ENCODE measurements at places on chromosomes 16 and 17.
A peak's percentile ranks its signal among the peaks of the same experiment; 100 is the strongest.

GRCh38 chr17:78965491-78965924 lies 14.2 kb downstream of the LGALS3BP start:
- DNase-seq: no peak

DNA sequence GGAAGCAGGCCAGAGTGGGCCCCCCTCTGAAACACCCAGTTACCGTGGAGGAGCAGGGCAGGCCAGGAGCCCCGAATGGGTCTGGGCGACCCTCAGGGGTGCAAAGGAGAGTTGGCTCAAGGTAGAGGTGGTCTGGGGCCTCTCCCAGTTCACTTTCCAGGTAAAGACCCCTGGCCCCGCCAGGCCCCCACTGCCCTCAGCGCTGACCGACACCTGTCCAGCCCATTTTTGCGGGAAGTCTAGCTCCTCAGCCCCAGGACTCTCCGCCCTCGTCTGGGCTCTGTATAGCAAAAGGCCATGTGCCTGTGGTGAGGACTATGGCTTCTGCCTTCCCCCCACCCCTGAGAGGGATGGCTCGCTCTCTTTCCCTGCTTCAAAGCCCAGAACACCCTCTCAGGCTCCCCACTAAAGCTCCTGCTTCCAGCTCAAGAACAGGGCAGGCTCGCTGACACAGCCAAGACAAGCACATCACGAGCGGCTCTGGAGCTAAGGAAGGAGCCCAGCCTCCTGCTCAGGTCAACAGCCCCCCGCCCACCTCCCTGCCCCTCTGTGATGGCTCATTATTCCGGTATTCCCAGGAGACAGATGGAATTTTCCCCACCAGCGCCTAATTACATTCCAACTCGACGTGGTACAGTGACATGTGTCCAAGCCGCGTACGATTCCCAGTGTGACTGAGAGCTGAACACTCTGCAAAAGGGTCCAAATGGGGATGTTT lies 59.4 kb downstream of the RTN4RL1 start:
- DNase-seq: no peak

DNA sequence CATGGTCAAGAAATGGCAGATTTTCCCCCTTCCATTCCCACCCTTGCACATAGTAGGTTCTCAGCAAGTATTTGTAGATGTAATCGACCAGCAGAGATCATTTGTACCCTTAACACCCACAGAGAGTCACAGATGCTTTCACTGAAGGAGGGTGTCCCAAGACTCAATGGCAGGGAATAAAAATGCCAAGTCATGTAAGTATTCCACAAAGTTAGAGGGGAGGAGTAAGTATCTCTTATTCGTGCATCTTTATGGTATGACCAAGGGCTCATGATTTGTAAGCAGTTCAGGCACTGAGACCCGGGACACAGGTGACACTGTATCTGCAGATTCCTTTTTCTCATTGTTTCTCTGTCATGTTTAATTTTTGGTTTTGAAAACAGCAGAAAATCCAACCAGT lies 489.6 kb downstream of the MAF start:
- DNase-seq: no peak

- DNase-seq: peak; percentile 98
Observed at GRCh38 chr17:83109793-83110645, 30.6 kb downstream of the METRNL start.

DNA sequence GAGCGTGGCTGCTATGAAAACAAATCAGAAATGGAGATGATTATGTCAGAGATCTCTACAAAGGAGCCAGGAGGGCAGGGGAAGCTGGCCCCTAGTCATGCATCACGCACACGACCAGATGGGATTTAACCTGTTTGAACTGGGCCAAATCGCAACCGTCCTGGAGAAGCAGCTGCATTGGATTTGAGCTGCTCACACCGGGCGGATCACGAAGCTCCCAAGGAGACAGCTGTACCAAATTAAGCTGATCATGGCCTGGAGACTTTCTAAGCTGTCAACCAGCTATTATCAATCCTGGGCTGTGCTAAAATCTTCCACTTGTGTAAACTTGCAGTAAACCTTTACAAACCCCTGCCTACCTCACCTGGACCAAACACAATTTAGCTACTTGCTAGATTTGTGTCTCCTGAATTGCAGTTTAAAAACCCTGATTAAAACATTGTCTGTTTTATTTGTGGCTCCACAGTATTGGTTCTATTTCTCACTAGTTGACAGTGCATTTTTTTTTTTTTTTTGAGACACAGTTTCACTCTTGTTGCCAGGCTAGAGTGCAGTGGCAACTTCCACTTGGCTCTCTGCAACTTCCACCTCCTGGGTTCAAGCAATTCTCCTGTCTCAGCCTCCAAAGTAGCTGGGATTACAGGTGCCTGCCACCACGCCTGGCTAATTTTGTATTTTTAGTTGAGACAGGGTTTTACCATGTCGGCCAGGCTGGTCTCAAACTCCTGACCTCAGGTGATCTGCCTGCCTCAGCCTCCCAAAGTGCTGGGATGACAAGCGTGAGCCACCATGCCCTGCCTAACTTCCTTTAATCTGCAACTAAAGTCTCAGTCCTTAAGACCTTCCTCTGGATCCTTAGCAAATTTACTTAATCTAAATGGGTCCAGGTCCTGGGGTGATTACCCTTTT lies 98.3 kb upstream of the GRIN2A start:
- no peak for DNase-seq

GRCh38 chr17:6528557-6528956 lies 27.8 kb downstream of the PITPNM3 start:
- DNase-seq: no peak

All from thoracic aorta (tissue), 2 donors.